ENCODE measurements at places on chromosomes 1 and 21.

DNA sequence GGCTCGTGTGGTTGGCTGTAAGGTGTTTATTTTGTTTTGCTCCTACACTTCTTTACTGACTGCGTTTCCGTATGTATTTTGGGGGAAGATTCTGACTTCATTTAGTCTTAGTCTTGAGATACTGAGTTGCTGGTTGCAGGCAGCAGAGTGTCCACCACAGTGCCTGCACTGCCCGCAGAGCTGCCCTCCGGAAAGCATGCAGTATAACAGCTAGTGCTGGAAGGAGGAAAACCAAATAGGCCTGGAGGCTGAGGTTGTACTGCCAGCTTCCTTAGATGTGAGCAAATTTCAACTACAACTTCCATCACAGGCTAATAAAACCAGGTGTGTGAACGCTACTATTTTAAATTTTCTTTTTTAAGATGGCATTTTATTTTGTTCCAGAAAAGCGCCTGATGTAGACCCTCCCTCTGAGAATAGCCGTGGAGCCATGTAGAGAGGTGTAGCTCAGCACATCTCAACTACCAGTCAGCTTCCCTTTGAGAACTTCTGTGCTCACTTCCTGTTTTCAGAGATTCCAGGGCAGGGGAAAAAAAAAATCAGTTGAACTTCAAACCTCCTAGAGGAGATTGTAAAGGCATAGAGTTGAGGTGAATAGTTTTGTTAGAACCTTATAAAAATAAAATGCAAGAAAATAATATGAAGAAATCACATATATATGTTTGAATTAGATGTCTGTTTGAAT is 17.6 kb downstream of the LMO4 start:
- no peak for DNase-seq

- no peak for DNase-seq
Measured at GRCh38 chr1:80892539-80892938, 908.2 kb upstream of the ADGRL2 start.

DNA sequence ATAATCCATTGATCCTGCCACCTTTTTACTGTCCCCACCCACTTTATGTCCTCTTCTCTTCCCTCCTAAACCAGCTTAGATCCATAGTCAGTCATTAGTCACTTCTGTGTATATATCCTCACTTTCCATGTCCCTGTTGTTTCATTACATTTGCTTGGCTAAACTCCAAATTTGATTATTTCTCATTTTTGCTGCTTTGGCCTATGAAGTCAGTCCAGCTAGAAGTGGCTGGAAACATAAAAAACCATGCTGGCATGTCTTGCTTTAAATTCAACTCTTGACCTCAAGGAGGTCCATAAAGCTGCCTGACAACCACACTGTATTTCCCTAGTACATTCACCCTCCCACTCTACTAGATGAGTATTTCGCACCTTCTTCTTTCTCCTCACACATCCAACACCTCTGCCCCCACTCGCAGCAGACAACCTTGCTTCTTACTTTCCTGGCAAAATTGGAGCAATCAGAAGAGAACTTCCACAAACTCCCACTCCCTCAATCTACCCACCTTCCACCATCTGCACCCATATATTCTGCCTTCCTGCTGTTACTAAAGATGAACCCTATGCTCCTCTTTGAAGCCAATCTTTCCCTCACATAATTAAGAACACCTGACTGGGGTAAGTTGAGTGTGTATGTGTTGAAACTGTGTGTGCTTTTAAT is 72.1 kb downstream of the ZNF648 start:
- no peak for DNase-seq

- no peak for DNase-seq
Measured at GRCh38 chr1:55480029-55480795, 265.0 kb upstream of the USP24 start.

DNA sequence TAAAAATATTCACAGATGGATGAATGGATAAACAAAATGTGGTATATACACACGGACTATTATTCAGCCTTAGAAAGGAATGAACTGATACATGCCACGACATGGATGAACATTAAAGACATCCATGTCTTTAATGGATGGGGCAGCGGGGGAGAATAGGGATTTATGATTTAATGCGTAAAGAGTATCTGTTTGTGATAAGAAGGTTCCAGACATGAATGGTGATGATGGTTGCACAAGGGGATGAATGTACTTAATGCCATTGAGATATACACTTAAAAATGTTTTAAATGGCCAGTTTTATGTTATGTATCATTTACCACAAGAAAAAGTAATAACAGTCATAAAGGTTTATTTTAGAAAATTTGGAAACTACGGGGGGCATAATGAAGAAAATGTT is 108.6 kb upstream of the WLS start:
- no peak for DNase-seq

- DNase-seq, result no peak
Measured at GRCh38 chr1:21059021-21059420, 117.7 kb downstream of the EIF4G3 start.

DNA sequence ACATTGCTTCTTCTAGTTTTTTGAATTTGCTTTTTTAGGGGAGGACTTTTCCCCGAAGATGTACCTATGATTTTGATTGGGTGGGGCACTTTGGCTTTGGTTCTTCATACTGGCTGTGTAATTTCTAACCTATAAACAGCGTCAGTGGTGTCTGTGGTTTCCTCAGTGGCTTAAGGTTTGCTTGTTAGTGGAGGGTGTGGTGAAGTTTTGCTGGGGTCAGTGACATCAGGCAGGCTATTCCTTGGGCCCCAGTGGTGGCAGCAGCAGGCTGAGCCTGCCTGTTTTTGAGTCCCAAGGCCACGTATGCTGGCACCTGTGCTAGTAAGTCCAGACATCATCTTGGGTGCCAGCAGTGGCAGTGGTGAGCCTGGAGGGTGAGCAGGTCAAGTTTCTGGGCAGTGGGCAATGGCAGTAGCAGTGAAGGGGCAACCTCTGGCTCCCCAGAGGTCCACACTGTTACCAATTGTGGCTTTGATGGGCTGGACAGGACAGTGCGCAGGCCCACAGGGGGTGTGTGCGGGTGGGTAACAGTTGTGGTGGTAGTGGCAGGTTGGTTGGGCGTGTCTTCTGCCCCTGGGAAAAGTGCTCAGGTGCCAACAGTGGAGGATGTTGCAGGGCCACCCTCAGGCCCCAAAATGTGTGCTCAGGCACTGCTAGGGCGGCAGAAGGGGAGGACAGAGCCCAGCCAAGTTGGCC is 54.9 kb upstream of the B3GALT2 start:
- DNase-seq, result no peak

Data from fibroblast of skin of left quadriceps (primary cell).